KBM-7 (cell line): ENCODE measurements at places on chromosomes 12 and 14.

DNA sequence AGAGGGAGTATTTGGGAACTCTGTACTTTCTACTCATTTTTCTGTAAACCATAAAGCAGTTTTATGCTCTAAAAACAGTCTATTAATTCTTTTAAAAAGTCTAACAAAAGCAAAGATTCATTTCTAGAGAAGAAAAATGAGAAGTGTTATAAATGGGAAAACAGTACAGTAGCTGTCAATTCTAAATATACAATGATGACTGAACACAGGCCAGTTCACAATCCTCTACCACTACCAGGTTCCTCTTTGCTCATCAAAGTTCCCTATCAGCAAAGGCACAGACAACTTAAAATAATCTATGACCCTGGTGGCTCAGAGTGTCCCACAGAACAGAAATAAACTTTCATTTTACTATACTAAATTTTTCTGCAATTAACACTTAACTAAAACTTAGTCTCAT lies 12.5 kb downstream of the NAA25 start:
- DNase-seq = peak; percentile 43

DNA sequence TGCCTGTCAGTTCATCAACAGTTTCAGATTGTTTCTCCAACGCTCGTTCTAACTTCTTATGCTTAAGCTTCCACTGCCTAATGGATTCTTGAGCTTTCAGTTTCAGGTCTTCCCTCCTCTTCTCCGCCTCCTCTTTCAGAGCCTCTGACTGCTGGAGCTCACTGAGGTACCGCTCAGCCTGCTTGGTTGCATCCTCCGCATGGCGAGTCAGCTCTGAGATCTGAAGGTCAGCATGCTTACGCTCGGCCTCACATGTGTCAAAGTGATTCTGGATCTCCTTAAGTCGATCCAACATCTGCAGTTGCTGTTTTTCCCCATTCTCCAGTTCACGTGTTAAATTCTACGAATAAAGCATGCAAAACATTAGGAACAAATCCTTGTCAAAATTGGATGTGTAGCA lies 148.8 kb downstream of the CEP128 start:
- no peak for DNase-seq

- no peak for DNase-seq
These were observed 342.6 kb upstream of the TMPO start for GRCh38 chr12:98172801-98173200.

GRCh38 chr12:69843608-69844007 lies 18.6 kb downstream of the MYRFL start:
- DNase-seq = no peak

GRCh38 chr12:96041181-96041580 lies 5.8 kb upstream of the LTA4H start:
- DNase-seq = no peak

GRCh38 chr12:52245962-52246569 lies 13.0 kb downstream of the KRT7 start:
- DNase-seq = no peak

DNA sequence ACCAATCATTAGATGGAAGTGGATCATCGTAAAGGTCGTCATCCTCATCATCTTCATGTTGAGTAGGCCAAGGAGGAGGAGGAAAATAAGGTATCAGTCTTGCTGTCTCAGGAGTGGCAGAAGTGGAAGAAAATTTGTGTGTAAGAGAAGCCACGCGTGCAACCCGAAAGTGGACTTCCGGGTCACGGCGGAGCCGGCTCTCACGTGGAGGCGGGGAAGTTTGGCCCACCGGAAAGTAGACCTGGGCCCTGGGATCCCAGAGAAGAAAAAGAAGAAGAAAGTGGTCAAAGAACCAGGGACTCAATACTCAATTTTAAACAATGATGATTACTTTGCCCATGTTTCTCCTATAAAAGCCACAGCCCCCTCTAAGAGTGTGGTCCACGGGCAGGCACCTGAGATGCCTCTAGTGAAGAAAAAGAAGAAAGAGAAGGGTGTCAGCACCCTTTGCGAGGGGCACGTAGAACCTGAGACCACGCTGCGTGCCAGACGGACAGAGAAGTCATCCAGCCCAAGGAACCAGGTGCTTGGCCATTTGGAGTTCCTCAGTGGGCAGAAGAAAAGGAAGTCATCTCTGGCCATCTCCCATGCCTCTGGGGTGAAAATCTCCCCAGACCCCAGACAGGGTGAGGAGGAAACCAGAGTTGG lies 365.8 kb downstream of the BCAT1 start:
- no peak for DNase-seq

GRCh38 chr12:10186299-10186698 lies 7.5 kb downstream of the TMEM52B start:
- peak; percentile 32 for DNase-seq

DNA sequence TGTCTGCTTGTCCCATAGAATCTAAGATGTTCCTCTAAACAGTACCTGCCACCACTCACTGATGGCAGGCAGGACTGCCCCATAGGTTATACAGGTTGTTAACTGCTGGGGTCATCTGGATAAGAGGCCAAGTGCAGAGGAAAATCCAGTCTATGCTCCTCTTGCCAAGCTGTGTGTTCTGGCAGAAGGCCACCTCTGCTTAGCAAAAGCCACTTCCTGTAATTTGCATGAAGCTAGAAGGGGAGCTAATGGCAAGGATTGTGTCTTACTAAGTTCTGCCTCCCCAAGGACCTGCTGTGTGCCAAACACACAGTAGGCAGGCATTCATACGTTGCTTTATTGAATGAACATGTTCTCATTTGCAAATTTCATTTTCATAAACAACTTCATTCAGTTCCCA lies 445.4 kb downstream of the BCL11B start:
- no peak for DNase-seq

- no peak for DNase-seq
These were observed 18.0 kb upstream of the RFX4 start for GRCh38 chr12:106564678-106565329.

GRCh38 chr12:88969127-88969526 lies 383.2 kb downstream of the DUSP6 start:
- no peak for DNase-seq

- DNase-seq = peak; percentile 76
These were observed 15.5 kb downstream of the E2F7 start for GRCh38 chr12:77049767-77050353.

GRCh38 chr12:51863363-51863932 lies 14.9 kb upstream of the FIGNL2 start:
- no peak for DNase-seq

DNA sequence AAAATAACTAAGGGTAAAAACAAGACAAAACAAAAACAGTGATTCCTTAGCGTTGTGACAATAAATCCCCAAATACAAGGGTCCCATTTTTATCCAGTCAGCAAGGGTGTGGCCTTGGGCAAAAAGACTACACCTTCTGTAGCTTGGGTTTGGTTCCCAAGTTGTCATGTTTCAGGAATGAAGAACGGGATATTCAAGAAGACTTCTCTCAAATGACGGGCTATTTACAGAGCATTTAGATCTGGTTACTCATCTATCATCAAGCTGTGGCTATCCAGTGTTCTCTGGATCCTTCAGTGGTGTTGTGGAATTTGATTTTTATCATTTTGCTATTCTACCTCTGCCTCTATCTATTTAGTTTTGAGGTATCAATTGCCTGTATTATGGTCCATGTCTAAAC lies 219.7 kb downstream of the SLC25A21 start:
- no peak for DNase-seq

DNA sequence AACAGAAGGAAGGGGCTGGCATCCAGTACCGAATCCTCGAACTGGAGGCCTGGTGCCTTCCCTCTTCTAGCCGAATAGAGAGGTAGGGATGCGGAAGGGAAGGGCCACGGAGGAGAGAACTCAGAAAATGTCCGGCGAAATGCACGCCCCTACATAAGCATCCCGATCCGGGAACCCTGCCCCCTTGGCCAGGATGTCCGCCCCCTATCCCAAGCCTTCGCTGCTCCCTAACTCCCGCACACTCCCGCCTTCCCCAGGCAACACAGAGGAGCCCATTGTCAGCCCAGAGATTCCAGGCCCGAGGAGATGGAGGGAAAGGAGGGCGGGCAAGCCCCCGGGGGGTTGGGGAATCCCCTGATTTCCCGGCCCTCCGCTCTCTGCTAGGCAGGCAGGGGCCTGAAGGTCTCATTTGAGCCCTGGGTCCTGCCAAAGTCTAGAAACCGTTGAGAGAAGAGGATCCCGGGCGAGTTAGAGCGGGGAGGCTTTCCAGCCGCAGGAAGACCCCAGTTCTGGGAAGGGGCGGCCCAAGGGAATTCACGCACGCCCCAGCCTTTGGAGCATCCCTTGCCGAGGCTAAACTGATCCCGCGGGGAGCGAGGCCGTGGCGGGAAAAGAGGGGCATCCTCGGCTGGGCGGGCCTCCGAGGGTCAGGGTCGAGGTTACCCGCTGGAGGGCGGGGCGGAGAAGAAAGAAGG lies 569 bp upstream of the ARHGEF40 start:
- no peak for DNase-seq

DNA sequence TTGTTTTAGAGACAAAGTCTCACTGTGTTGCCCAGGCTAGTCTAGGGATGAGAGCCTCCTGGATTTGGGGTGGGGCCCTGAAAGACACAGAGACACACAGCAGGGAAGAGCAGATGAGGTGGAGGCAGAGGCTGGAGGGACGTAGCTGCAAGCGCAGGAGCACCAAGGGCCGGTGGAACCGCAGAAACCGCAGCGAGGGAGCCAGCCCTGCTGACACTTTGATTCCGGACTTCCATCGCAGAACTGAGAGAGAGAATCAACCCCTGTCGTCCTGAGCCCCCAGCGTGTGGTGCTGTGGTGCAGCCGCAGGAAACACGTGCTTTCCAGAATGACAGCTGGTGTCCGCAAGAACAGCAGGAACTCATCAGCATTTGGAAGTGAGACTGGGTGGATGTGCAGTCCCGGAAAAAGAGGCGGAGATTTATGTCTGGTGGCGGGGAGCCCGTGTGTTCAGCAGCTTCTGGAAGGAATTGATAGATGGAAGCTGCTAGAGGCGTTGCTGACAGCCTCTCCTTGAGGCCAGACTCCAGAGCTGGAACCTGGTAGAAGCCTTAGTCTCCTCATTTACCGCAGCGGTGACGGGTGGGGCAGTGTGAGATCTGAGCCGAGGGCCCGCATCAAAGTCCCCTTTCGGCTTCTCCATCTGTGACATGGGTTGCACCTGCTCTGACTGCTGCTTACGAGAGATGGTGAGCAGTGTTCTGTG lies 21.9 kb upstream of the KLC1 start:
- DNase-seq = peak; percentile 97

DNA sequence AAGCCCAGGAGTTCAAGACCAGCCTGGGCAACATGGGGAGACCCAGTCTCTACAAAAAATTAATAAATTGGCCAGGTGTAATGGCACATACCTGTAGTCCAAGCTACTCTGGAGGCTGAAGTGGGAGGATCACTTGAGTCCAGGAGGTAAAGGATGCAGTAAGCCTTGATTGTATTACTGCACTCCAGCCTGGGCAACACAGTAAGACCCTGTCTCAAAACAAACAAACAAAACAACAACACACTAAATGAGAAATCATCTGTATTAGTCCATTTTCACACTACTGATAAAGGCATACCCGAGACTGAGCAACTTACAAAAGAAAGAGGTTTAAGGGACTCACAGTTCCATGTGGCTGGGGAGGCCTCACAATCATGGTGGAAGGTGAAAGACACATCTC lies 4.7 kb upstream of the MLXIP start:
- no peak for DNase-seq

GRCh38 chr14:34835312-34835711 lies 39.8 kb downstream of the BAZ1A start:
- DNase-seq = no peak

- DNase-seq = no peak
These were observed 3.3 kb downstream of the FBXL14 start for GRCh38 chr12:1591034-1591433.

DNA sequence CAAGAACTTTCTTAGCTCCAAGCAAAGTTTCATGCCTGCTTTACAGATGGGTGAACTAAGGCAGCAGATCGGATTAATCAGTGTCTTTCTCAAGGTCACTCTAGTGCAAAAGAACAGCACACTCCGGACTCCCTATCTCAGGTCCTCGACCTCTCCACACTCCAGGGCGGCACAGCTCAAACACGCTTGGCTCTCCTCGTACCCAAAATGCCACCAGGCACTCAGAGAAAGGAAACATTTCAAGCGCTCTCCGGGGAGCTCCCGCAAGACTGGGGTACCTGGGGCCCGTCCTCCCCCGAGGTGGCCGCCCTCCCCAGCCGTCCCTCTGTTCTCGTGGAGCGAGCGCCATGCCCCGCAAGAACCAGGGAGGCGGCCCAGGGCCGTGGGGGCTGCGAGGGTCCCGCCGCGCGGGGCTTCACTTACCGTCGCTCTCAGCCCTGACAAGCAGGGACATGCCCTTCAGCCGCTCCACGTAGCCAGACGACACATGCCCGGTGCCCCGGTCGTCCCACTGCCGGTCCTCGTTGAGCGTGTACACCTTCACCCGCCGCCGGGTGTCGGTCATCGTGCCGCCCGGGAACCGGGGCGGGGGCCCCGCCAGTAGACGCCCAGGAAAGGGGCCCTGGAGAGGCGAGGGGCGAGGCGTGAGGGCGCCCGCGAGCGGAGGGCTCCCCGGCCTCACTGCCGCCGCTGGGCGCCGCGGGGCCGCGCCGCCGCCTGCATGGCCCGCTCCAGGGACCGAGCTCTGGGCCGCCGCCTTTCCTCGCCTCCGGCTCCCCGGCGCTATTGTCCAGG lies 830 bp downstream of the PPP4R3A start:
- DNase-seq = peak; percentile 56

GRCh38 chr14:99519931-99520421 lies 38.8 kb downstream of the CCNK start:
- DNase-seq = no peak

DNA sequence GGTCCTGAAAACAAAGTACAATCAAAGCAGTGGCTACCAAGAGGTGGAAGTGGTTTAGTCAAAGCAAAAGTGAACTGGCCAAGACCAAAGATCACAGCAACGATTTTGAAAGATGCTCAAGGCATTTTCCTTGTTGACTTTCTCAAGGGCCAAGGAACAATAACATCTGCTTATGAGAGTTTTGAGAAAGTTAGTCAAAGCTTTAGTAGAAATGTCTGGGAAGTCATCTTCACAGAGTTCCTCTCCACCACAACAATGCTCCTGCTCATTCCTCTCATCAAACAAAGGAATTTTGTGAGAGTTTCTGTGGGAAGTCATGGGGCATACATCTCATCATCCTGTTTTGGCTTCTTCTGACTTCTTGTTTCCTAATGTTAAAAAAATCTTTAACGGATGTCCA lies 80.1 kb downstream of the PLEKHA5 start:
- DNase-seq = no peak
